ENCODE measurements at places on chromosomes 3 and 15.

- DNase-seq, result peak; percentile 80
Measured at GRCh38 chr3:170869645-170870593, at the start of gene RPL22L1. TSS of gene RPL22L1 (minus strand) at chr3:170870195. CDS start at chr3:170870167, 28 bp downstream.

DNA sequence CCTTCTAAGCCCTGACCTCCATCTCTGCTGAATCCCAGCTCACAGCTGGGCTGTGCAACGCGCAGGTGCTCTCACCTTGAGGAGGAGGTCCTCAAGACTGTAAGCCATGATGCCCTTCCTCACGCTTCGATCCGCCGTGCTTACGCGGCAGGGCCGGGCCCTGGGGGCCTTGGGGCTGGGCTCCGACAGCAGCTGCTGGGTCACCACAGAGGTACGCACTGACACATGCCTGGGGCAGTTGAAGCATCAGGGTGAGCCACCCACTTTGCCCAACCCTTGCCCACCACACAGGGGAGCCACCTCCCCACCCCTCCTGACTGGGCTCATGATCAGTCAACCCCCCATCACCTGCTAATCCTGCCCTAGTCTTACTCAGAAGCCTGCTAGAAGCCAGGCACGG lies 3.1 kb downstream of the CIDEC start:
- DNase-seq, result no peak

DNA sequence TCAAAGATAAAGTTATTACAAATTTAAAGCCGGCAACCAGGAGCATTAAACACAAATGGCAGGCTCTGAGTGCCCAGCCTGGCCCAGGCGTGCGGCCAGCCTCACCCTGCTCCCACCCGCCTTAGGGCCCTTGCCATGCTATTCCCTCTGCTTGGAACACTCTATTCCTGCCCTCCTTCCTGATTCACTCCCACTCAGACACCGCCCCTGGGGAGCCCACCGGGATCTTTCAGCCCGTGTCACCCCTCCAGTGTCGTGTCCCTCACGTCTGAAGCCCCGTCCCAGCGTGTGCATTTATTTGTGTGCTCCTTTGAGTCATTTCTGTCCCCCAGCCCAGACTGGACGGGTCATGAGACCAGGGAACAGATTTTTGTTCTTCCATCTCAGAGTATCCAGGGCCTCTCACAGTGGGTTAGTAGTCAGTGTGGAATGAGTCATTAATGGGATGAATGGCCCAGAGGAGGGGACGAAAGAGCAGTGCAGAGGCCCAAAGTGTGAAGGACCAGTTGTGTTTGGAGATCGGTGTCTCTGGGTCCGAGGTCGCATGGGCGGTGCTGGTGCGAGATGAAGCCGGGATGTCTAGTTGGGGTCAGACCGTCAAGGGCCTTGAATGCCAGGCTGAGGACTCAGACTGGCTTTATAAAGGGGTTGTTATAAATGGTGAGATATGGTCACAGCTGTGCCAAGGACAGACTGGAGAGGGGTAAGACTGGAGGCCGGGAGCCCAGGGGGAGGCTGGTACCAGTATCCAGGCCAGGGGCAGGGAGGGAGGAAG lies 58.9 kb upstream of the SLC6A6 start:
- no peak for DNase-seq

DNA sequence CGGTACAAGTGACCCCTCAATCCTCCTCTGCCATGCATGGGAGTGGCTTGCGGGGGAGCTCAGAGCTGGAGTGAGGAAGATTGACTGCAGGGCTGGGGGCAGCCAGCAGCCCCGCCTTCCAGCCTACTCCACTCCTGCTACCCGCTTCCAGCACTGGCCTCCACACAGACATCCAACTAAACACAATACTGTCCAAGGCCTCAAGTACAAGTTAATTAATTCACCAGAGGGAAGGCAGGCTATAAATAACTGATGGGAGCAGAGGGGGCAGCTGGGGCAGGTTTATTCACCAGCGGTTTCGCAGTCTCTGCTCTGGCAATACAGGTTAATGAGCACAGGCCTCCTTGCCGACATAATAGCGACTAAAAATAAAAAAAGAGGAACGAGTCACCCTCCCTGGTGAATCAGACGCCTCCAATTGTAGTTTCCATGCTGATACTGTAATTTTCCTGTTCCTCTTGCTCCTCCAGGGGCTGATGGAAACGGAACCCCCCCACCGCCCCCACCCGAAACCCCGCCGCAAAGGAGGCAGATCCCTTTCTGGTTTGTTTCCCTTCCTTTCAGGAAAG lies 166.4 kb upstream of the TLE3 start:
- DNase-seq, result no peak

DNA sequence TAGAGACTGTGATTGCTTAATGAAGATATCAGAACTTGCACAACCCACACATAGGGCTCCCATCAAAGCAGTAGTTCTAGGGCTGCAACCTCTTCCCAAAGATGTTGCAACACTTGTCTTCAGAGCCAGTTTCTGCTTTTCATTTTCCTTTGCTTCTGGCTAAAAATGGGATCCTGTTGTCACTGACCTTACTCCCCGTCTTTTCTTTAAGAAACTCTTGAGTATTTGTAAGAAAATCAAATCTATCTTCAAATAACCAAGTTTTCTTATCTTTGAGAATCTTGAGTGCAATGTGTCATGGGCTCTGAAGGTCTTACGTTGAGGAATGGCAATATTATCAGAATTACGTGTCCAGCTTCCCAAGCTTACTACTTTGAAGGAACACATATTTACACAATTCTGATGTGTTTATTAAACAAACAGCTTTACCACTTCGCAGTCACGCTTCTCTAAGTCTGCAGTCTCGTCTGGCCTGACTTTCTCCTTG lies 24.1 kb downstream of the CACNA1D start:
- no peak for DNase-seq

GRCh38 chr3:51995346-51996163 lies at the start of gene RPL29:
TSS of gene RPL29 (minus strand) at chr3:51995895. CDS start at chr3:51995461, 434 bp downstream.
- DNase-seq, result peak; percentile 80

DNA sequence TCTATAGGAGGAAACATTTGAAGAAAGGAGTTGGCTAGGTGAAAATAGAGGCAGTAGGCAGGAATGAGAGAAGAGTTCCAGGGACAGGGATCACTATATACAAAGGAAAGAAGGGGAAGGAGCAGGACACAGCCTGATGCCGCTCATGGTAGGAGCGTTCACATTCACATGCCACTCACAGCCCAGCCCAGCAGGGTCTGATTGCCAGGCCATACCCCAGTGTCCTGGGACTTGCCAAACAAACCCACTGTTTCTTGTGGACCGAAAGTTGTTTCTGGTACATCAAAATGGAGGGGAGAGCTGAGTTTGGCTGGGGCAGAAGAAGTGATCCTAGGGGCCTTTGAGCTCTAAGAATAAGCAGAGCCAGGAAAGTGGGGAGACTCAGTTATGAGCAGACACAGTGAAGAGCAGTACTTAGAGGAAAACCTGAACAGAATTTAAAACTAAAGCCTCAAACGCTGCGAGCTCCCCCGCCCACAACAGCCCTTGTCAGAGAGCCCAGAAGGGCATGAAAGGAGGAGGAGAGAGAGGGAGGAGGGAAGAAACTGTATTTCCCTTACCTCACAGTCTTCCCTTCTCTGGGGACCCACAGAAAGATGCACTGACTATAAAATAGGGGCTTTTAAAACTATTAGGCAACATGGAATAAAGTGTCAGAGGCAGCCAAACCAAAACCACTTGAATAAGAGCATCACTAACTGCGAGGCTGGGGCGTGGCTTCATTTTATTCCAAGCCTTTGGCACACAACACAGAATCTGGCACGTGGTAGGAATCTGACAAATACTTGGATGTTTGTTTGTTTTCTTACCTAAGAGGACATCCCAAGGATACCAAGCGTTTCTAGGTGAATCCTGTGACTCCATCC lies 129.0 kb downstream of the RPL22L1 start:
- no peak for DNase-seq

DNA sequence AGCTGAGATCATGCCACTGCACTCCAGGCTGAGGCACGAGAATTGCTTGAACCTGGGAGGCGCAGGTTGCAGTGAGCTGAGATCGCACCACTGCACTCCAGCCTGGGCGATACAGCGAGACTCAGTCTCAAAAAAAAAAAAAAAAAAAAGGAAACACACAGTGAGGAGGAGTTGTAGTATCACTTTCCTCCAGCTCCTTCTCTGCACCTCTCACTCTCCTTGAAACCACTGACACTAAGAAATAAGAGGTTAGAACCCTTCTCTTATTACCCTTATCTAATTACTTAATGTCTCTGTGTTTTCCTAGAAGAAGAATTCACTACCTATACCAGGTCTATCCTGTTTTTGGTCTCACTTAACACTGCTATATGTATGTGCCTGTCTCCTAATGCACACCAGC lies 31.7 kb downstream of the RAB27A start:
- DNase-seq, result no peak

DNA sequence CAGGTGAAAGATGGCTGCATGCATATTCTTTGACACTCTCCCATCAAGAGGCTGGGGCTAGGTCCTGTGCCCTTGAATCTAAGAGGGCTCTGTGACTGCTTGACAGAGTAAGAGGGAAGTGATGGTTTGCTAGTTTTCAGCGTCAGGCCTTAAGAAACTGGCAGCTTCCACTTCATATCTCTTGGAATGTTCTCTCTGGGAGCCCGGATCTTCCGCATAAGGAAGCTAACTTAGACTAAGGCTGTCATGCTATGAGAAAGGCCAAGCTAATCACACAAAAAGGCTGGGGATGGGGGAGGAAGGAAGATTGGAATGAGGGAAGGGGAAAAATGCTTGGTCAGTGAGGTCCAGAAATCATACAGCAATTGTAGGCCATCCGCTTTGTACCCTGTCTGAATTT lies 50.0 kb downstream of the MB21D2 start:
- DNase-seq, result no peak

- no peak for DNase-seq
Measured at GRCh38 chr3:159866201-159866746, 122.4 kb upstream of the IL12A start.

DNA sequence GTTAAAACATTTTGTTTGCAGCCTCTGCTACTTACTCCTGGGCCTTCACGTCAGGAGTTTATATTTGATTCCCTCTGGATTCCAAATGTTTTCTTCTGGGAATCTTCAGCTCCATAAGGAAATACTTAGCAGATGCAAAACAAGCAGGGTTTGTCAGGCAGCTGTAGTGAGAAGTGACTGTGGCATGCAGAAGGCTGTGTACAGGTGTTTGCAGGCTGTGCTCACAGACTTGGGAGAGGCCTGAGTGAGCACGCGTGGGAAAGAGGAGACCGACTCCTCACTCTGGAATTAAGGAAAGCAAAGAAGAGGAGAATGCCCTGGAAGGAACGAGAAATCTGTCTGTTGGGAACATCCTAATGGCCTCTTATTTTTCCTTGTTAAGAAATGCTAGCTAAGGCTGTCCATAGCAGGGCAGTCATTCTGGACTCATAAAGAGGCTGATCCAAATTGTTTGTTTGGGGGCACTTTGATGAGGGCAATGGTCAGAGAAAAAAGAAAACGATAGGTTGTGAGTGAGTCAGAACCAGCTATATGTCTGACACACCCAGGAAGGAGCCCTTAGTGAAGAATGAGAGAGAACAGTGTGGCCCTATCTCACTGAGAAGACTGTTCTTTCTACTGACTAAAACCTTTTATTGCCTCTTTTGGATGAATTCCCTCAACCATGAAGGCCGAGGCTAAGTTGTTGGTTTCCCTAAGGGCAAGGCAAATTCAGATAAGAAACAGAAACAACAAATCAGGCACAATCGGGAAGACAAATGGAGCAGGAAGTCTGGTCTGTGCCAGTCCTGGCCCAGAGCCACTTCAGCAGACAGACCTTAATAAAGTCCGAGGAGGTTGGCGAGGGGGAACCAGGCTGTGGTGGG lies 82.6 kb downstream of the TGFBR2 start:
- DNase-seq, result no peak

- no peak for DNase-seq
Measured at GRCh38 chr3:11463591-11463990, 180.1 kb downstream of the VGLL4 start.

- no peak for DNase-seq
Measured at GRCh38 chr3:10367506-10367905, 46.6 kb upstream of the SEC13 start.

- no peak for DNase-seq
Measured at GRCh38 chr3:100210772-100211135, 50.0 kb upstream of the TBC1D23 start.

- no peak for DNase-seq
Measured at GRCh38 chr15:45650889-45651525, 16.2 kb downstream of the SQOR start.

GRCh38 chr3:40718209-40718608 lies 193.4 kb downstream of the ZNF621 start:
- no peak for DNase-seq

- DNase-seq, result no peak
Measured at GRCh38 chr3:45612138-45612537, 17.6 kb downstream of the LIMD1 start.

DNA sequence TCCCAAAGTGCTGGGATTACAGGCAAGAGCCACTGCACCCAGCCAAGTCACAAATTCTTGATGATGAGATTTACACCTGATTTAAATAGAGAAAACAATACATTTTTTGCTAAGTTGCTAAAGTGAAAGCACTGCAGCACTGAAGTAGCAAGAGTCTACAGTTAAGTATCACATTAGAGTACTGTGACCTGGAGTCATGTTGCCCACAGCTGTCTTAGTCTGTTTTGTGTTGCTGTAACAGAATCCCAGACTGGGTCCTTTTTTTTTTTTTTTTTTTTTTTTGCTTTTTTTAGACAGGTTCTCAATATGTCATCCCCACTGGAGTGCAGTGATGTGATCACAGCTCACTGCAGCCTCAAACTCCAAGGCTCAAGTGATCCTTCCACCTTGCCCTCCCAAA lies 23.2 kb upstream of the GNB4 start:
- DNase-seq, result no peak

DNA sequence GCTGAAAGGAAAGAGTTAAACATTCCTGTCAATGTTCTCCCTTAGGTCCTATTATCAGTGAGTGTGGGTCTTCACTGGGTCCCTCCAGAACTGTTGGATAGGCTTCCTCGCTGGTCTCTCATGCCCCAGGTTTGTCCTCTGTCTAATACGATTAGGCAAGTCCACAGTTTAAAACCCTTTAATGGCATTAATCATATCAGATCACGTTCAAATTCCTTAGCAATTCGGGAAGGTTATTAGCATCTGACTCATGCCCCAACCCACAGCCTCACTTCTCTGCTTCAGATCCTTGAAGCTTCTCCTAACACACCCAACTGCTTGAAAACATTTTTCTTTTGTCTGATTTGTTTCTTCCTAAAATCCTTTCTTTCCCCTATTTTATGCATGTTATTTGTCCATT lies 224.3 kb upstream of the ATP10A start:
- no peak for DNase-seq

GRCh38 chr3:62300617-62301016 lies 72.7 kb downstream of the FEZF2 start:
- DNase-seq, result no peak
